ENCODE measurements at places on chromosomes 16 and 17.

GRCh38 chr16:88977018-88977811, at the start of gene CBFA2T3:
Gene CBFA2T3, minus strand, starts transcription at chr16:88977207. Its CDS starts 400 bp downstream, at chr16:88976807.
- no peak for DNase-seq

DNA sequence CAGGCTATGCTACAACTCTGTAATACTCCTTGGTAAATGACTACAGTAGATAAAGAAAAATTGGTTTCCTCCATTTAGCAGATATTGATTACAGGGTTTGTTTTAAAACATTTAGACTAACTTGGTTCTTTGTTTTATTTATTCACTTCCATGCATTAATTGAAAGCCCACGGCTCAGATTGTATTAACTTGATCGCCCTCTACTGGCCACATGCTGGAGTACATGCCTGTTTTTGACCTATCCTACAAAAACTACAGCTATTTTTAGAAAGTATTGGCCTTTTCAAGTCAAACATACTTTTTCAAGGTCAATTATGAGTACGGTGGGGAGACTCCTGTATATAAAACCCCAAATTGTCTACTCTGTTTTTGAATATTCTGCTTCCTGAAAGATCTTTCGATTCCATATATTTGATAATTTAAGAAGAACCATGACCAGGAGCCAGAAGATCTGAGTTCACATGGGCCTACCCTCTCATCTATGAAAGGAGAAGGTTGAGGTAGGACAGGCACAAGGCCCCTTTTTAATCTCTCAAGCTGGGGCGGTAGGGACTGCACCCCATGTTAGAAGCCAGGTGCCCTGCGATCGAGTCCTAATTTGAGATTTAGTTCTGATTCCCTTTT, 51.8 kb downstream of the CA10 start:
- no peak for DNase-seq

DNA sequence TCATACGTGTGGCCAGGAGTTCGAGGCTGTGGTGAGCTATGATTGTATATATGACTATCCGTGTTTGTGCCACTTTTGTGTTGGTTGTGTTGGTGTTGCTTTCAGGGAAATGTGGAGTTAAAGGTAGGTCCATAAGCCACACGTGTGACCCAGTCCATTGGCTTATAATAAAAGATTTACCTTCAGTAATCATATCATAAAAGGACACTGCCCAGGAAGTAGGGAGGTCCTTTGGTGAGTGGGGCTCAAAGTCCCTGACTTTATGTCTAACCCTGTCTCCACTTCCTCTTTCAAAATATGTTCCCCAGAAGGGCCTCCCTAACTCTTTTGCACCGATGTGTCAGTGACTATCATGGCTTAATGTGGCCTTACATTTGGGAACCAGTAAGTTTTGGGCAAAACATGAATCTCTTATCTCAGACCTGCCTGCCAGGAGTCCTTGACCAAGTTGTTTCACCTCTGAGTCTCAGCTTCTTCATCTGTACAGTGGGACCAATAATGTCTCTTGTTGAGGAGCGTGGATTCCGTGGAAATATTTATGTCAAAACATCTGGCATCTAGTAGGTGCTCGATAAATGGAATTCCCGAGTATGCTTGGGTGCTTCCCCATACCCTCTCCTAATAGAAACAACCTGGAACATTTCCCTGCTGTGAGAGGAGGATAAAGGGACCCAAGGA, 4.8 kb downstream of the TNP2 start:
- DNase-seq = no peak

- no peak for DNase-seq
Observed at GRCh38 chr17:79043931-79044320, 20.0 kb downstream of the C1QTNF1 start.

- no peak for DNase-seq
Observed at GRCh38 chr17:75406222-75406615, 741 bp upstream of the GRB2 start.

GRCh38 chr17:46195217-46195855, 2.1 kb upstream of the KANSL1 start:
- DNase-seq = no peak

GRCh38 chr17:21214777-21215541, 998 bp upstream of the TMEM11 start:
- DNase-seq = no peak

- no peak for DNase-seq
Observed at GRCh38 chr16:86573646-86574508, 4.5 kb upstream of the FOXL1 start.

DNA sequence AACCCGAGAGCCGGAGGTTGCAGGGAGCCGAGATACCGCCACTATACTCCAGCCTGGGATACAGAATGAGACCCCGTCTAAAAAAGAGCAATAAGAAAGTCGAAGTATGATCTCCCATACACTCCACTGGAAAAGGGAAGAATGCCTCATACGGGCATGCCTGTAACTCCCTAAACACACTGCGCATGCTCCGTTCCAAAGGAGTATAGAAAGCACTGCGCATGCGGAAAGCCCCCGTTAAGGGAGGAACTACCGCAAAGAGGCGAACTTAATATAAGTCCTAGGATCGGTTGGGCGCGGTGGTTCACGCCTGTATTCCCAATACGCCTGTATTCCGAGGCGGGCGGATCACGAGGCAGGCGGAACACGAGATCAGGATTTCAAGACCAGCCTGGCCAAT, 313.1 kb upstream of the ERCC4 start:
- DNase-seq = no peak

- DNase-seq = no peak
Observed at GRCh38 chr16:87491522-87492290, 1.1 kb downstream of the ZCCHC14 start.

DNA sequence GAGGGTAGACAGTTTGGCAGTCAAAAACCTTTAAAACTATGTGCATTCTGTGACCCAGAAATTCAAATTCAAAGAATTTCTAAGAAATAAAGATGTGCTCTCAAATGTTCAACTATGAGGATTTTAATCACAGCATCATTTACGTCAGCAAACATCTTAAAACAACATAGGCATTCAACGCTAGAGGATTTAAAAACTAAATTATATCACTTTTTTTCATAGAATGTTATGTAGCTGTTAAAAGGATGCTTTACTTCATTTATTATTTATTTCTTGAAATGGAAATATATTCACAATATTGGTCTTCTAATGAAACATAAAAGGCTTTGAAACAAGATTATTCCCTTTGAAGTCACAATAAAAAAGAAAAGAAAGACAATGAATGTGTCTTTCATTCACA, 3.6 kb downstream of the GLP2R start:
- no peak for DNase-seq

- DNase-seq = no peak
Observed at GRCh38 chr16:71460236-71460635, 1.8 kb downstream of the ZNF23 start.

GRCh38 chr16:75764154-75764768, 38.0 kb upstream of the CPHXL start:
- DNase-seq = no peak

DNA sequence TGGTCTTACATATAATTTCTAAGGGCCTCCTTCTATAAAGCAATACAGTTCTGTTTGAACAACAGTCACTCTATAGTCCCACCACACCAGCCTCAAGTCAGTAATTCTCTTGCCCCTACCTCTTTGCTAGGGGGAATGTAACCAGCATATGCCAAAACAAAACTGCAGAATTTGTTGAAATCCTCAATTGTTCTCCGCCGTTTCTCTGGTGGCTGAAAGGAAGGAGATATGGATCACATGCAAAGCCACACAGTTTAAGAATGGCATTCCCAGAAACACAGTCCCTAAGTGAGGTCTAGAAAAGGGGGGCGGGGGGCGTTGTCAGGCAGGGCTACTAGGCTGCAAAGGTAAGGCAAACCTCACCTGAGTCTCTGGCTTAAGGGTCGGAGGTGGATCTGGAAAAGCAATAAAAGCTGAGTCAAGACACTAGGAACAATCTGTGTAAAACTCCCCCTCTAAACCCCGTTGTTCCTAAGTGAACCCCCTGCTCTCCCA, 1.9 kb downstream of the PHF23 start:
- no peak for DNase-seq

DNA sequence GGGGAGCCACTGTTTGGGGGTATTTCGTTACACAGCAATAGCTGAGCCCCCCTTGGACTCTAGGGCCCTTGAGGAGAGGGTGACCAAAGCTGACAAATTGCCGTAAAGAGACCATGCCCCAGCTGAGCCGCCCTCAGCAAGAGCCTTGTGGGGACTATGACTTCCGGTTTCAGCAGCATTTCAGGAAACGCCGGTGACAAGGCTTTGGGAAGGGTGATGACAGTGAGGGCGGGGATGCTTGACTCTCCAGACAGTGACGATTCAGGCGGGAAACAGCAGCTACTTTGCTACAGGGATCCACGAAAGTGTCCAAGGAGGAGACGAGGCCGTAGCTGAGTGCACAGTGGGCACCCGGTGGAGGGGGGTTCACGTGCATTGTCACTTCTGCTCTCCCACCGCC, 360.8 kb downstream of the C16orf95 start:
- DNase-seq = no peak

GRCh38 chr16:66561381-66562080, 4.7 kb upstream of the CMTM1 start:
- no peak for DNase-seq

DNA sequence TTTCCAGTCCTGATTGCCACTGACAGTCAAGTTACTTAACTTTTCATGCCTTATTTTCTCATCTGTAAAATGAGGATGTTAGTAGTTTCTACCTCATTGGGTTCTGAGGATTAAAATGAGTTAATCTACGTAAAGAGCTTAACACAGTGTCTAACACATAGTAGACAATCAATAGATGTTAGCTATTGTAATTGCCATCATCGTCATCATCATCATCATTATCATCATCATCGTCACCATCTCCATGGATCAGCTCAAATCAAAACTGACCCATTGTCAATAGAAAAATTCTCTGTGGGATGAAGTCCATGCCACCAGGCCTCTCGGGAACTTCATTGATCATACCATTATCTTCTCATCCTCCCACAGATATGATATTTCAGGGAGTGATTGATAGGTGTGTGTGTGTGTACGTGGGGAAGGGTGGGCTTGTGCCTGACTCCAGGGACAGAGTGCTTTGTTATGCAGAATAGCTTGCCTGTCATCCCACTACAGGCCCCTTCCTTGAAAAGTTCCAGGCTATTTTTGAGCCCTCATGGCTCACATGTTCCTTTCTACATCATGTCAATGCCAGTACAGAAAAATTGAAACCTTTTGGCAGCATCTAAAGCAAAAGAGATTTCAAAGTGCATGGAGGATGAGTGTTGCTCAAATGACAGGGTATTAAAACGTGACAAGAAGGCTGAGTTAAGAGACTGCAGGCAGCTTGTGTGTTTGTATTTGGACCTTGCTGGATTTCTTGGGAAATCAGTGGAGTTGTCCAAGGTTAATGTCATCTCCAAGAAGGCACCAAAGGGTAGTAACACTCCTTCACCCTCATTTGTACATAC, 133.9 kb downstream of the PRKCB start:
- DNase-seq = no peak

DNA sequence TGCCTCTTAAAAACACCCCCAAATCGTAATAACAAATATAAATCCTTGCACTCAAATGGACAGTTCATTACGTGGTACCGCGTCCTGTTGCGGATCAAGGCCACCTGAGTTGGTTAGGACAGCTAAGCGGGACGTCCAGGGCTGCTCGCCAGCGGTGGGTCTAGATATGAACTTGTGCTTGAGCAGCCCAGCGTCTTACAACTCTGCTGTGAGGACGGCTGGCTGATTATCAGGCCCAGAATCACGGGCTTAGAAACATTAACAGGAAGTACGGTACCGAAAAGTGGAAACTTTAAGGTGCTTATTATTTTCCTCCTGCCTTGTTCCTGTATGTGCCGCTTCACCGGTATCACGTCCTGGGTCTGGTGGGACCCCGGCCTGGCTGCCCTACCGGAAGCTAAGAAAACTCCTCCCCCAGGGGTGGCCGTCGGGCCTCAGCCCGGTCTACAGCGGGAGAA, 832 bp upstream of the SRRM2 start:
- DNase-seq = no peak

- no peak for DNase-seq
Observed at GRCh38 chr16:84868328-84868727, 48.5 kb downstream of the CRISPLD2 start.

DNA sequence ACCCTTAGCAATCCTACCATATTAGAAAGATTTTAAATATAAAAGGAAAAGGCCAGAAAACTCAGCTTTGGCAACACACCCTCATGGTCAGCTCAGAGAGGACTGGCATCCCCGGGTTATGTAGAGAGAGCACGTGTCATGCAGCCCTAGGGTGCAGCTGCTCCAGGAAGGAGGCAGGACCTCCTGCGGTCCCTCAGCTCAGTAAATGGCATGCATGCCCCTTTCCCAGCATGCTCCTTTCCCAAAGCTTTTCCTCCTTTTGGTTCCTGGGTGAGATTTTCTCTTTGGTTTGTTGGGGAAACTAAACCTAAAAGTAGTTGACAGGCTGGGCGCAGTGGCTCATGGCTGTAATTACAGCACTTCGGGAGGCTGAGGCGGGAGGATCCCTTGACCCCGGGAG, 3.9 kb downstream of the GAN start:
- DNase-seq = no peak

All from suprapubic skin (tissue), 4 donors.